Cortex of kidney (tissue), 1 donor: ENCODE measurements at places on chromosomes 6 and 20.

GRCh38 chr6:37315157-37315515 lies 38.6 kb upstream of the RNF8 start:
- no peak for DNase-seq

GRCh38 chr6:19902201-19902600 lies 65.0 kb downstream of the ID4 start:
- no peak for DNase-seq

DNA sequence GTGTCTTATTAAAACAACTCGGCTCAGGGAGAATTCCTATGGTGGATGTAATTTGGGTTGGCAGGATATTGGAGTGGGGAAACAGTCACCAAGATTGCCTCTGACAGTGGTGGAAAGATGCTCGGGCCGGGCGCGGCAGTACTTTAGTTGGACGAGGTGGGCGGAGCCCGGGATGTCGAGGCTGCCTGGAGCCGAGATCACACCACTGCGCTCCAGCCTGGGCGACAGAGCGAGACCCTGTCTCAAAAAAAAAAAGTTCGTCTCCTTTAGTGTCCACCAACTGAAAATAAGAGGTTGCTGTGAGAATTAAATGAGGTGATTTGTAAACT lies 621 bp downstream of the NOL7 start:
- DNase-seq = no peak

GRCh38 chr6:85463621-85464259 lies 13.9 kb downstream of the NT5E start:
- no peak for DNase-seq

- no peak for DNase-seq
Observed at GRCh38 chr6:83459663-83460062, 28.8 kb upstream of the ME1 start.

DNA sequence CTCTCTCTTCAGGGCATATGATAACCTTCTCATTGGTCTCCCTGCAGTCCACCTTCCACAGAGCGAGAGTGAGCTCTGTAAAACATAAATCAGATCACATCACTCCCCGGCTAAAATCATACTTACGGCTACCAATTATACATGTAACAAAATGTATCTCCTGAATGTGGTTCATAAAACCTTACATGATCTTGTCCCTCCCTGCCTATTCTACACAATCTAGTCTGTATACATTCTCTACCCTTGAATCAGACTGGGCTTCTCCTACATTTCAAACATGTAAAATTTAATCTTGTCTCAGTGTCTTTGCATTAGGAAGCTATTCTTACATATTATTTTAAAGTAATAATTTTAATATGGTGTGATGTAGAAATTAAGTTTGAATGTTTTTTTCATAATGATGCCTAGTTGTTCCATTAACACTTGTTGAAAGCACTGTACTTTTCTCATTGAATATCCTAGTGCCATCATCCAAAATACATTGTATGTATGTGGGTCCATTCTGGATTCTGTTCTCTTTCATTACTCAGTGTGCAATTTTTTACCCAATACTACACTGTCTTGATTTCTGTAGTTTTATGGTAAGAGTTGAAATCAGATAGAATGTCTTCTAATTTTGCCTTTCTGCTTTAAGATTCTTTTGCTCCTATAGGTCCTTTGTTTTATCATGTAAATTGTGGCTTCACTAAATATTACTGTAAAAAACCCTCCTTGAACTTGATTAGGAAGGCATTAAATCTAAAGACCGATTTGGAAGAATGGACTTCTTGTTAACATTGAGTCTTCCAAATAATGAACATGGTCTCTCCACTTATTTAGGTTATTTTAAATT lies 403.3 kb upstream of the EPHA7 start:
- no peak for DNase-seq

DNA sequence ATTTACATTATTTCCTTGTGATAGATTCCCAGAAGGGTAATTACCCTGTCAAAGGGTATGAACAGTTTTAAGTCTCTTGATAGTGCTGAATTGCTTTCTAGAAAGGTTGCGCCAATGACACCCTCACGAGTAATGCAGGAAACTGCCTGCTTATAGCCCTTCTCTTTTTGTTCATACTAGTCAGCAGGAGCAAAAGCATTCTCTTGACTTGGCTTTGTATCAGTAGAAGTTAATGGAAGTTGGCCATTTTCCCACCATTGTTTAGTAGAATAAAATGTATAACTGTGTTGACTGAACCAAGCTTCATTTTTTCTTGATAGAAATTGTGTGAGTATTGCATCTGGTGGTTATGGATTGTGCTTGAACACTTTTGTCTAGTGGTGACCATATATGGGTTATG lies 100.1 kb downstream of the FARS2 start:
- DNase-seq = no peak

DNA sequence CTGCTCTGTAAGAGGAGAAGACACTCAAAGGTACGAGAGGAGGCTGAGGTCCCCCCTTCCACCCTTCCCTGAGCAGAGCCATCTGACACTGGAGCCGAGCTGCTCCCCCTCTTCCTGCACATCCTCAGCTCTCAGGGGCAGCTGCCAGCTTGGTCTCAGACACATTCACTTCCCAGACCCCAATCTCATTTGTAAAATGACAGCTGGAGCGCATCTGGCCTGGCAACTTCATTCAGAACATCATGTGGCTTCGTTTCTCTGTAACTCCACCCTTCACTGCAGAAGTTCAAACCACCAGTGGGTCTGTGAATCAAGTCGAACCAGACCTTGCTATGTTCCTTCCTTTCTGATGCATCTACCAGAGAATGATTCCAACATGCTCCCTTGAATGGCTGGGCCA lies 145.6 kb upstream of the CDH4 start:
- DNase-seq = no peak

- no peak for DNase-seq
Observed at GRCh38 chr20:52056203-52057062, 135.1 kb downstream of the ZFP64 start.

DNA sequence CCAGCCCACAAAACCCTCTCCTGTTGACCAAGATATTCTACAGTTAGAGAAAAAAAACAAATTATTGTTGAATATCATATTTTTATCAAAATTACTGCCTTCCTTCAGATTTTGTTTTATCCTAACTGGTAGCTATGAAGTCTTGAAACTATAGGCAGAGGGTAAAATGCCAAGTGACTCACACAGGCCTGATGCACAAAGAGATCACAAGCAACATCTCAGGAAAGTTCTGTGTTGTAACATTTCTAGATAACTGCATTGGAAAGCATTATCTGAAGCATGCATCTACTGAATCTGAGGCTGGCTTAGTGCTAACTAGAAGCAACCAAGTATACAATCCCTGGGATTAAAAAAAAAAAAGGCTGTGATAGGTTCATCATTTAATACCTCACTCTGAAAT lies 134.2 kb downstream of the PKHD1 start:
- no peak for DNase-seq

- no peak for DNase-seq
Observed at GRCh38 chr20:62355516-62355877, 11.6 kb downstream of the LAMA5 start.

GRCh38 chr20:21272279-21272678 lies 30.9 kb upstream of the XRN2 start:
- DNase-seq = no peak

- DNase-seq = no peak
Observed at GRCh38 chr20:10504994-10505730, 70.1 kb downstream of the SLX4IP start.

- no peak for DNase-seq
Observed at GRCh38 chr20:51404297-51405060, 138.0 kb downstream of the NFATC2 start.

DNA sequence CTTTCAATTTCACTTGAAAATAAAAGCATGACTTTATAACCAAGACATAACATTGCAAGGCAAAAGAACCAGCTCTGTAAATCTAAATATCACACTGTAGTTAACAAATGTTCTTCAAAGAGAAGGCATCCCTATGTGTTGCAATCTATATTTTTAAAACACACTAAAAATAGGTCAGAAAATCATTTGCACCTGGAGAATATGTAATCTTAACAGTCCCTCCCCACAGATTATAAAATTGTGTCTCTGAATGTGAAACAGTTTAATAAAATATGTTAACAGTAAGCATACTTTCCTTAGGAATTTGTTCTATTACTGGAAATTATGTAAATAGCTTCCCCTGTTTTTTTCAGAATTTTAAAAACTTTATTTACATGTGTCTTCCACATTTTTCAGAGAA lies 351.9 kb downstream of the COL12A1 start:
- no peak for DNase-seq

DNA sequence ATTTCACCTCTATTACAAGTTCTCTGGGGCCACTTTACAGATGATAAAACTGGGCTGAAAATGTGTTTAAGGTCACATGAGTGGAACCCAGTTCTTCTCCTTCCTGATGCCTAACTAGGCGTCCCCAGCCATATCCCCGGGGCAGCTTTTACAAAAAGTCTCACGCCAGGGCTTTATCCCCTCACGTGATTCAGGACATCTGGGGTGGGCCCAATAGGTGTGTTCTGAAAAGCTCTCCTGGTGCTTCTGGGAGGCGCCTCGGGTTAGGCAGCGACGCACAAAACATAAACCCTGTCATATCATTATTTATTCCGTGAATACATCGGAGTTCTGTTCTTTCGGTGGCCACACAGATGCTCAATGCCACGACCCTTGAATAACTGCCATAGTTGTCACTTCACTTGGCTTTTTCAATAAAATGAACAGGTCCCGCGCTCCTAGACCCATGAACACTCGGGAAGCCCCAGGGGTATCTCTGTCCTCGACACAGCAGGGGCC lies 32.1 kb downstream of the SF3B5 start:
- no peak for DNase-seq

- no peak for DNase-seq
Observed at GRCh38 chr6:126531840-126532239, 191.9 kb downstream of the CENPW start.

- no peak for DNase-seq
Observed at GRCh38 chr6:39847221-39847620, 55.0 kb downstream of the DAAM2 start.

GRCh38 chr6:160513836-160514235 lies 150.2 kb downstream of the LPA start:
- no peak for DNase-seq

DNA sequence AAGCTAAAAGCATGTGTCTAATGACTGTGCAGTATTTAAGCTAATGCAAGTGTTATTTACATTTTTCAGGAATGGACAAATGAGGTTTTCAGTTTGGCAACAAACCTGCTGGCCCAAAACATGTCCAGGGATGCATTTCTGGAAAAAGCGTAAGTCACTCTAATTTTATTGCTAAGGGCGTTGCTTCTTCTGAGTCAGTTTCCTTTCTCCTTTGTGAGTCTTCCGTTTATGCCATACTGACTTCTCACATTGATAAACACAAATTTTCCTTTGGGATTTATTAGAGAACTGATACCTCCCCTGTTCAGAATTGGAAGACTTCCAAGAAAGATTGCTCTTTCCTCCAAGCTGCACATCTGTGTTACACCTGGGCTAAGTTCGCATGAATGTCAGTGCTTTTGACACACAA lies 422.9 kb upstream of the PLCB4 start:
- DNase-seq = no peak

DNA sequence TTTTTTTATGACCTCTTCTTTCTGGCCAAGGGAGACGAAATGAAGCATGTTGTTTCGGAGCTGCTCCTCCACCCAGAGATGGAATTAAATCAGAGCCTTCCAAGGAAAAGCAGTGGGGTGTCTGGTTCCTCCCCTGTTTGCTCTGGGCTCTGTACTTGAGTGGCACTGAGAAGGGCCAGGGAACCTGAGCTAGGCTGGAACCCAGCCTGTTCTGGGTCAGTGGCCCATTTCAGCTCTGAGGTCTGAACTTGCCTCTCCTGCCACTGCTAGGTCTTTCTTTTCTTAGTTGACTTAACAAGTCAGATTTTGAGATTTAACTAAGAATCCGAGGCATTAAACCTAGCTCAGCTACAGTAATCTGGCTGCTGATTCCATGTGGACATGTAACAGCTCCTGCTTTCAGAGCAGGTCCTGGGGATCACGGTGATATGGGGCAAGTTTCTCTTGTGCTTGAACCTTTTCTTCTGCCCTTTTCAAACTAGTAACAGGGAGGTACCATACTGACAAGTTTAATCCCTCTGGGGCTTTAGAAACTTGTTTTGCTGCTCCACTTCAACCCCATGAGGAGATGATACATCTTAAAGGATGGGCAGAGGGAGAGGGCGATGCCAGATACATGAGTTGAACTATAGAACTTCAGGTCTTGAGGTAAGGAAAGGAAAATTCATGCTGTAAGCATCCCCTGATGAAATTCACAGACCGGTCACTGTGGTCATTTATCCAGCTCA lies 101.1 kb downstream of the SLC24A3 start:
- DNase-seq = no peak

GRCh38 chr6:138647006-138647405 lies 126.6 kb upstream of the CCDC28A start:
- no peak for DNase-seq

DNA sequence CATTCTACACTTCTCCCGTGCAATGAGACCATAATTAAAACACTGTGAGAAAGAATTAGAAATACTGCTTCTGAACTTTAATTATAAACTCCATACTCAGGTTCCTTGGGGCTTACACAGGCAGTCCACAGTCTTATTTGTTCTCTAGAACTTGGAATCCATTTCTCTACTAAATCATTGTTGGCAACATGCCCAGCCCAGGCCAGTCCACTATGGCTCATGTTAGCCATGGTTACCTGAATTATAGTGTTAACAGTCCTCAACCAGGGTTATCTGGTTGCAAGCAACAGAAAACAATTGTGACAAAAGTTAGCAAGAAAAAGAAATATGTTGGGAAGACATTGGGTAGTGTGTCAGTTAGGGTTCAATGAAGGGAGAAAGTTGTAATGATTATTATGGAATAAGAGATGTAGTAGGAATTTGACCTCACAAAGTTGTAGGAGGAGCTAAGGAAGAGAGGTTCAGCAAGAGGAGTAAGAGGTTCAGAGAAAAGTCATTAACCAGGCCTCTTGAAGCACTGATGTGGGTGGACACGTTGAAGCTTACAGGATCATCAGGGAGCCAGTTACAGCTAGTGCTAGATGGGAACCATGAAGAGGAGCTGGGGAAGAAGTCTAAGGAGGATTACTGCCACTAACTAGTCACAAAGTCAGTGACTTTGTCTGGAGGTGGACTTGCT lies 352.5 kb upstream of the PRND start:
- no peak for DNase-seq

GRCh38 chr6:111620169-111620568 lies 14.5 kb upstream of the TRAF3IP2 start:
- no peak for DNase-seq

GRCh38 chr6:62479697-62480220 lies 193.7 kb upstream of the KHDRBS2 start:
- no peak for DNase-seq

DNA sequence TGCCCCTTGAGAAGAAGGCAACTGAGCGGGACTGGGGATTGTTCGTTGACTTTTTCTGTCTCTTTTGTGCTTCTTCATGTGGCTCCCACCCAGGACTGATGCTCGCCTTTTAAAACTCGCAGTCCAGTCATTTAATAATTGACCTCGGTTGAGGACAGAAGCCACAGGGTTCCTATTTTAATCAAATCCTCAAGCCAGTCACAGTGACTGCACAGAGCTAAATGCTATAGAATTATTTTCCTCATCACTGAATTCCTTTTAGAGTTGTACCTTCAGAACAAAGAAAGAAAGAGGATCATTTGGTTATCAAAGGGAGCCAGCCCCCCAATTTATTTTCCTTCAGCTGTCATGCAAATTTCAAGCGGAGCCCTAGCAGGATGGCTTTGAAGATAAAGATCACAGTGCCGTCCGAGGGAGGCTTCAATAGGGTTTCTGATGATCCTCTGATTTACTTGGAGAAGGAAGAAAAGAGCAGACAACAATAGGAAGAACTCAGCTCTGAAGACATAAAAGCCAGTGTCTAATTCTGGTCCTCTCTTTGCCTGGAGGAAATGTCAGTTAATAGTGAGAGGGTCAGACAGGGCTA lies 186.6 kb downstream of the DOK5 start:
- no peak for DNase-seq
